ENCODE measurements at places on chromosomes 5 and 9.

DNA sequence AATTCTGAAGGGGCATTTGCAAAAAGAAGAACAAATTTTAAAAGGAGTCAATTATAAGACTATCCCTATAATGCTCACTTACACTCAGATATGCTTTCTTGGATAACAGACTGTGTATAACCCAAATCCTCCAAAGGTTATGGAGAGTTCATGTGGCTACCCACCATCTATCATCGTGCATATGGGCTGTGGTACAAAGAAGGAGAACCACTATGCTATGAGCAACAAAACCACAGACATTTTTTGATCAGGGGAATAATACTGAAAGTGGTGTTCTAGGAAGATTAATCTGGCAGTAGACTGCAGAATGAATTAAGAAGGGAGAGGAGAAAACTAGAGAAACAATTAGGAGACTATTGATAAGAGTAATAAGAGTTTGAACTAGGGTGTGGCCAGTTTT, 16.8 kb downstream of the NR3C1 start:
- DNase-seq = peak; percentile 76

- no peak for DNase-seq
Measured at GRCh38 chr9:95150903-95151302, 166.6 kb downstream of the FANCC start.

- DNase-seq = peak; percentile 41
Measured at GRCh38 chr5:149961957-149962409, 1.4 kb downstream of the SLC26A2 start.

- no peak for DNase-seq
Measured at GRCh38 chr9:85430659-85431338, 311.0 kb downstream of the AGTPBP1 start.

DNA sequence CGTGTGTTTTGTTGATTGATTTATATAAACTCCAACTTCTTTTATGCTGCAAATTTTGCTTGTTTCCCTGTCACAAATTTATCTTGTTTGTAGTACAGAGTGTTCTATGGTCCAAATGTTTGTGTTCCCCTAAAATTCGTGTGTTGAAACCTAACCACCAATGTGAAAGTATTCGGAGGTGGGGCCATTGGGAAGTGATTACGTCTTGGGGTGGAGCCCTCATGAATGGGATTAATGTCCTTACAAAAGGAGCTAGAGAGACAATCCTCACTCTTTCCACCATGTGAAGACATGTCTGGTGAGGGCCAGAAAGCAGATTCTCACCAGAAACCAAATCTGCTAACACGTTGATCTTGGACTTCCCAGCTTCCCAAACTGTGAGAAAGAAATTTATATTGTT, 262.0 kb downstream of the MAN2A1 start:
- DNase-seq = no peak

DNA sequence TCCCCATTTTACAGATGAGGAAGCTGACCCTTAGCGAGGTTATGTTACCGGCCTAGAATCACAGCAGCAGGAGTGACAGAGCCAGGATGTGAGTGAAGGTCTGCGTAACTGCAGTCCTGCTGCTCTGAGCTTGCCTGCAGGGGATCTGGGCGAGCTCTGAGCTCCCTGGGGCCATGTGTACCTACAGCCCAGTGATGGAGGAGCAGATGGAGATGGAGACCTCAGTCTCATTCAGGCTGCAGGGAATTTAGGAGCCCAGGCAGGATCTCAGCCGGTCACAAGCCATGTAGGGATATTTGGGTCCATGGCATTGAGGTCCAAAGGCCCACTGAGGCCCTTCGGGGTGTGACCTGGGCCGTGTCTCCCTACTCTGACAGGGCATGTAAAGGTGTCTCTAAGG, 170.6 kb downstream of the CACNA1B start:
- DNase-seq = no peak

- DNase-seq = no peak
Measured at GRCh38 chr9:34600908-34601307, 11.0 kb downstream of the RPP25L start.

- DNase-seq = no peak
Measured at GRCh38 chr5:158195416-158196210, 336.7 kb upstream of the CLINT1 start.

DNA sequence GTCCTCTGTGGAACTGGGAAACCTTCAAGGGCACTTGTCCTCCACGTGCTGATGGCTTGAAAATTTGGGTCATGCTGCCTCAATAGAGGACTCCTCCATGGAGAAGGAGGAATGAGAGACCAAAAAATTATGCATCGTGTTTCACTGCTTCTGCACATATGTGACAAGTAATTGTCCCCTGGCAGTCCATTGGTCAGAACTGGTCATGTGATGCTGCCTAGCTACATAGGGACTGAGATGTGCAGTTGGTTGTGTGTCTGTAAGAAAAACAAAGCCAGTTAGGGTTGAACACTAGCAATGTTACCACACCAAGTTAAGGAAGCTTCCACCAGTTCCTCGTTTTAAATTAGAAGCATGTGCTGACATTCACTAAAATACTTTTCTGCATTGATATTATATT, 201.9 kb upstream of the ANKH start:
- DNase-seq = no peak

GRCh38 chr5:150286820-150287219, 2.8 kb downstream of the CAMK2A start:
- no peak for DNase-seq

GRCh38 chr9:125399666-125400065, 138.0 kb downstream of the GAPVD1 start:
- DNase-seq = no peak

GRCh38 chr9:122070728-122071515, 22.2 kb downstream of the TTLL11 start:
- DNase-seq = no peak

DNA sequence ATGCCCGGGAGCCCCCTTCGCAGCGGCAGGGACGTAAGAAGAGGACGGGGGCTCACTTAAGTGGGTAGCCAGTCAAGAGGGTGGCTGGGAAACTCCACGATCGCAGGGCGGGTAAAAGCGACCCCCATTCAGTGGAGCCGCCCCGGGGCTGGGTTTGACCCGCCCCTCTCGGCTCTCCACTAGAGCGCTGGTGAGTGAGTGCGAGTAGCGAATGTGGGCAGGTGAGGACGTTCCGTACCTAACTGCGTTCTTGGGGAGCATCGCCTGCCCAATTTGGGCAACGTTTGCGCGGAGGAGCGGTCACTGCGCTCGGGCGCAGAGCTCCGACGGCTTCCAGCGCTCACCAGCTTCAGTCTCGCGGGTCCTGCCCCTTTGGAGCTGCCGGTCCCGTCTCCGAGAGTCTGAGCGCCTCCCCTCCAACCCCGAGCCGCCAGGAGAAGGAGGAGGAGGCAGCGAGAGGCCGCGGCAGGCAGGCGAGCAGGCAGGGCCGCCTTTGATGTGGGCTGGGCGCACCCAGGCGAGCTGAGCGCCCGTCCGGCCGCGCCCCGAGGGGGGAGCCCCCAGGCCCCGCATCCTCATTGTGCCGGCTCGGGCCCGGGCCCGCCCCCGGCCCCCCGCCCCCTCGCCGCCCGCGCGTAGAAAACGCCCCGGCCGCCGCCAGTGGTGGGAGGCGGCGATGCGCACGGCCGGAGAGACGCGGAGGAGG, at the start of gene FGF18:
FGF18 (plus strand) TSS at position 666 of the 706 bp plus-strand sequence. CDS start 553 bp downstream, outside the sequence.
- DNase-seq = peak; percentile 55

GRCh38 chr5:111238431-111239225, 14.4 kb downstream of the CAMK4 start:
- no peak for DNase-seq

DNA sequence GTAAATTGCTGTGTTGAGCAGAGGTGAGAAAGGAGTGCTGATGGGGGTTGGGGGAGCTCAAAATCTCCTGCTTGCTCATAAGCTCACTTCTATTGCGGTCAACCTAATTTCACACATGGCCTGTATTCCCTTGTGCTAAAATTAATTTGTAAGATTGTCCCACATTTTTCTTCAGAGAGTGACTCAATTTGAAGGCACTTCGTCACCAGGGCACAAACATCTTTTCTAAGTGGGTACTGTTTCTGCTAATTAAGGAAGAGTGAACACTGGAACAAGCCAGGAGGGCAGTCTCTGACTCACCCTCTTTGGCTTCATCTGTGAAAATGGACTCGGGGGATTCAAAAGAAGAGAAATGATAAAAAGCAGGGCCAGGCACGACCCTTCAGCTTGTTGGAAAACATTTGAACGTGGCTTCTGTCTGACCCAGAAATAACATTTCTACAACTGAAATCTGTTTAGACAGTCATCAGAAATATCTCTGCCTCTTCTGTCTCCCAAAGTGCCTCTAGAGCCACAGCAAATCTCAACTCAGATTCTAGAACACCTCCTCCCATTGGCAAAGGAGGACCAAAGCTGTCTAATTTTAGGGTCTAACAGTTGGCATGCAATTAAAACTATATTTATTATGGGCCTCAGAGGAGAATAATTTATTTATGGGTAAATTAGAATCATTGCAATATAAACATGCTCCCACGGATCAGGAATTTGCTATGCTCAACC, 49.8 kb downstream of the FEM1C start:
- DNase-seq = peak; percentile 42

- no peak for DNase-seq
Measured at GRCh38 chr5:68033029-68033428, 182.5 kb upstream of the PIK3R1 start.

DNA sequence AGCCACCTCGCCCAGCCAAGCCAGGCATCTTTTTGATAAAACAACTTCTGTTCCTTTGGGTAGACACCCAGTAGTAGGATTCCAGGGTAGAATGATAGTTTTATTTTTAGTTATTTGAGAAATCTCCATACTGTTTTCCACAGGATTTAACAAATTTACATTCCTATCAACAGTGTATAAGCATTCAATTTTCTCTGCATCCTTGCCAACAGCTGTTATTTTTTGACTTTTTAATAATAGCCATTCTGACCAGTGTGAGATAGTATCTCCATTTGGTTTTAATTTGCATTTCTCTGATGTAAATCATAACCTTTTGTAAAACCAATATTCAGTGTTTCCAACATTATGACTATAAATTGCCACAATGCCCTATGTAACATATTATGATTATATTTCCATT, 28.2 kb upstream of the CCNB1 start:
- no peak for DNase-seq

- no peak for DNase-seq
Measured at GRCh38 chr9:132801659-132802058, 76.4 kb downstream of the AK8 start.

DNA sequence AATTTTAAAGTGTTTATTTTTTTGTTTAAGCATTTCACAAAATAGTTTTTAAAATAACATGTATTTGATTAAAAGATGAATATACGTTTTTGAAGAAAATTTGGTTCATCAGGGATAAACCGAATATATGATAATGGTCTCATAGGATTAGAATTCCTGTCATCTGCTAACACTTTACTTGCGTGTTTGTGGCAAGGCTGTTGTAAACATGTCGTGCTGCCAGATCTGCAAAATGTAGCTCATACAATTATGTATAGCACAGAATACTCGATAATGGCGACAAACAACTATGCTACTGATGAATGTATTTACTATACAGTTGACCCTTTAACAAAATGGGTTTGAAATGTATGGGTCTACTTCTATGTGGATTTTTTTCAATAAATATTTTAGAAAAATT, 7.2 kb upstream of the TXNDC8 start:
- DNase-seq = peak; percentile 61

- DNase-seq = peak; percentile 39
Measured at GRCh38 chr9:78879324-78880100, 582.6 kb downstream of the PSAT1 start.

GRCh38 chr5:179215576-179215975, 129.7 kb downstream of the ADAMTS2 start:
- no peak for DNase-seq

GRCh38 chr5:135213466-135214239, 179.6 kb upstream of the PITX1 start:
- DNase-seq = no peak

DNA sequence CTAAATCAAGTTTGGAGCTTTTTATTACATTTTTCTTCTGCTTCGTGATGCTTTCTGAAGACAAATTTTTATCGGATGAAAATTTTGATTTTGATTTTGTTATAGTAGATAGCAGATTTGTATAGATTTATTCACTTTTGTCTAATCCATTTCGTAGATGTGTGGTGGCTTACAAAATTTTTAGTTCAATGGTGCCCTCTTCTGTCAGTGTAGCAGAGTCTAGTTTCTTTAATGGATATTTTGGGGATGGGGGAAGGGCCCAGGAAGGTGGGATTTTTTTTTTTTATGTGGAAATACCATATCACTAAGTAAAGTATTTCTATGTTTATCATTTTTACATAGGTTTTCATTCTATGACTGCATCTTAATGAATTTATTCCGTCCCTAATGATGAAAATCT, 259.9 kb upstream of the TARS1 start:
- peak; percentile 59 for DNase-seq

DNA sequence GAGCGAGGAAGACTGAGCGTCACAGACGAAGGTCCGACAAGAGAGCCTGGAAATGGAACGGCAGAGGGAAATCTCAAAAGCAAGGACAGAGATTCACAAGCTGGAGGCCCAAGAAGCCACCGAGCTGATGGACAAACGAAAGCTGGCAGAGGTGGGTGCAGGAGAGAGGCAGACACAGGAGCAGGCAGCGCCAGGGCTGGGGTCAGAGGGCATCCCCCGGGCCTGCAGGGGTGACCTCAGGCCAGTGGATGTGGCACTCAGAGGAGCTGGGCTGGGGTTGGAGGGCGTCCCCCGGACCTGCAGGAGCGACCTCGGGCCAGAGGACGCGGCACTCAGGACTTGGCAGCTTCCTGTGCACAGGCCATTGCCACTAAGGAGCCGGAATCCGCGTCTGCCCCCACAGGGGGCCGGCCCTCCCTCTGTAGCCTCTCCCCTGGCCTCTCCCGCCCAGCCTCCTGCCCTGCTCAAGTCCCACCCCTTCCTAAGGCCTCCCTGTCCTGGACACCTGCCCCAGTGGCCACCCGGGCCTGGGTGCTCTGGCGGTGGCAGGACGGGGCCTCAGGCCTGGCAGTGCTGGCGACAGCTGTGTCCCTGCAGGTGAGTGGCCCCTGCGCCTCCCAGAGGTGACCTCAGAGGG, 40.4 kb downstream of the EXD3 start:
- DNase-seq = no peak

- DNase-seq = no peak
Measured at GRCh38 chr9:93065135-93065720, 6.7 kb downstream of the SUSD3 start.

DNA sequence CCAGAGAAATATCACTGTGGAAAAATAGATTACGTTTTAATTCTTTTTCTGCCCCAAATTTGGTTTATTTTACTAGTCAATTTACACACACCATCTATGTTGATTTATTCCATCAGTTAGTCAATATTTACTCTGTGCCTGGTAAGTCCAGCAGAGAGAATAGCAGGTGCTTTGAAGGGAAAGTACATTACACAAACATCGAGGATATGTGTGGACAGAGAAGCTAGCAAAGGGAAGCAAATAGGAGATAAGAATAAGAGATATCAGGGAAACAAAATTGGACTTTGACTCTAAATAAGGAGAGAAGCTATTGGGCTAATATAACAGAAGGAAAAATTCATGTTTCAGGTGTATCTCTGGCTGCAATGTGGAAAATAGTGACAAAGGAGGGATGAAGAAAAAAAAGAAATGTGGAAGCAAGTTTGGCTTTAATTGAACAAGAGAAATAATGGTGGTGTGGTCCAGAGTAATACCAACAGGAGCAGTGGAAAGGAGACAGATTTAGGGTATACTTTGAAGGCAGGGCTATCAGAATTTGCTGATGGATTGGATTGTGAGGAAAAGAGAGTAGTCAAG, 587.7 kb upstream of the CDH6 start:
- no peak for DNase-seq

- DNase-seq = no peak
Measured at GRCh38 chr9:69542942-69543704, 129.0 kb downstream of the APBA1 start.

- peak; percentile 89 for DNase-seq
Measured at GRCh38 chr9:129198319-129199043, 20.4 kb upstream of the IER5L start.

- DNase-seq = no peak
Measured at GRCh38 chr5:157479612-157480510, 19.8 kb downstream of the NIPAL4 start.
